ENCODE measurements at places on chromosomes 4 and X.

DNA sequence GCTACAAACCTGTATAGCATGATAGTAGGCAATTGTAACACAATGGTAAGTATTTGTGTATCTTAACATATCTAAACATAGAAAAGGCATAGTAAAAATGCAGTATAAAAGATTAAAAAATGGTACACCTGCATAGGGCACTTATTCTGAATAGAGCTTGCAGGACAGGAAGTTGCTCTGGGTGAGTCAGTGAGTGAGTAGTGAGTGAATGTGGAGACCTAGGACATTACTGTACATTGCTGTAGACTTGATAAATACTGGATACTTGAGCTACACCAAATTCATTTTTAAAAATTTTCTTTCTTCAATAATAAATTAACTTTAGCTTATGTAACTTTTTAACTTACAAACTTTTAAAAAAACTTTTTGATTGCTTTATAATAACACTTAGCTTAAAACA is 68.2 kb upstream of the MAML3 start:
- DNase-seq = peak; percentile 42

GRCh38 chrX:53452812-53453211 is 18.6 kb upstream of the HSD17B10 start:
- no peak for DNase-seq

DNA sequence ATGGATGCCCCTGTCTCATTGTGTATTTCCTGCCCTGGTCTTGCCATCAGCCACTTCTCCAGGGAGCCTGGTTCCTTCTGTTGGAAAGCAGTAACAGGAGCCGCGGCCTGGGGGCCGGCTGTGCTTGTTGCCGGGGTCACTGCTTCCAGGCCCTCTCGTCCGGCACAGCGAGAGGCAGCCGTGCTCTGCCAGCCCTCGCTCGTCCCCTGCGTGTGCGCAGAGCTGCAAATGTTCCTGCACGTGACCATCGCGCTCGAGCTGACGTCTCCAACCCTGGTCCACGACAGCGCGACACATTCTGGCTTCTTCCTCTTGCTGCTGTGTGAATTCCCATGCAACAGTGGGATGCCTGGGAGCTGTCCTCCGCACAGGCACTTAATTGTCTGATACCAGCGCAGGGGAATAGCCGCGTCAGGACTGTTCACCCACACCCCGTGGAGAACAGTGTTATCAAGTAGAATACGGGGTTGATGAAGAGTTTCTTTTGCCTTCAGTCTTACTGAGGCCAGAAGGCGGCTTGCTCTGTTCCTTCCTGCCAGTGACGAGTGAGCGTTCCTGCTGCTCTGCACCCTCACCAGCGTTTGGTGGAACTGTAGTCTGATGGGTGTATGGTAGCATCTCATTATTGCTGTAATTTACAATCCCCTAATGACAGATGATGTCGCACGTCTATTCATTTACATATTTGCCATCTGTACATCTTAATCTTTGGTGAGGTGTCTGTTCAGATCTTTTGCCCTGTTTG is 12.3 kb downstream of the PDE6B start:
- no peak for DNase-seq

GRCh38 chr4:168655182-168655581 is 158.3 kb downstream of the PALLD start:
- no peak for DNase-seq

DNA sequence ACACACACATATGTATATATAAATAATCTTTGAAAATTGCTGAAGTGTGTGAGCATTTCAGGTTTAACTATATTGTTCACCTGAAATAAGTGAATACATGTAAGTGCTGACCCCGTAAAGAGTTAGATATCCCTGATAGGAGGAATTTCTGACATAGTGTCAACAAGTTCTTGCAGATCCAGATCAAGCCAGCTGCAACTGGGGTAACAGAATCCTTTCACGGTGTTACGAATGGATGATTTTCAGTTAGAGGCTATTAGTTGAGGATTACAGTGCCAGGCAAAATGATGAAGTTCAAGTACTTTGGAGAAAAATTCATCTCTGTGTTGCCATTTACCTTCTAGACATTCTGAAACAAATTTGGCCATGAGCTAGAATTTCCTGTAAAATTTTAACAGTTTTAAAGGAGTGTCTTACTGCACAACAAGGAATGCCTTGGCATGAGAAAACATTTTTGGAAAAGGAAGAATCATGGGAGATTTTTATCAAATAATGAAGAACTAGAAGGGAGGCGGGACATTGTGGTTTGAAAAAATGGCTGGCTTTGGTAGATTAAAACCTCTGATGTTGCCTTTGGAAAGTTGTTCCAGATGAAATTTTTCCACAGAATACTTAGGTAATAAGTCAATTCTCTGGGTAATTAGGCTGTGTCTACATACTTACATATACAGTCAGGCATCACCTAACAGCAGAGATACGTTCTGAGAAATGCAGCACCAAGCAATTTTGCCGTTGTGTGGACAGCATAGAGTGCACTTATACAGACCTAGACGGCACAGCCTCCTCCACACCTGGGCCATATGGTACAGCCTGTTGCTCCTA is 84.4 kb upstream of the FAT1 start:
- peak; percentile 95 for DNase-seq

DNA sequence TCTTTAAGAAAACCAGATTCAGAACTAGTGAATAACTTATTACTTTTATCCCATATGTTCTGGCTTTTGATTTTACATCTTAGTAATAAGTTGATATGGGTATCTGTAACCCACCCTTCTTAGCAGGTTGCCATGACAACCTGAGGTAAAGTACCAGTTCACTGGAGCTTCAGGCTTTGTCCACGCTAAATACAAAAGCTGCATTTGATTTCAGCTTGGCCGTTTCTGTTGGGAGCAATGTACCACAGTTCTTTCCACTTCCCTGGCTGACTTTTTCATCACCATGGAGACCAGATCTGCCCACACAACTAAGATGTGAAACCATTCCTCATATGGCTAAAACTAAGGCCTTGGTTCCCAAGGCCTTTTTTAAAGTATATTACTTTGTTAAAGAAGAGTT is 26.1 kb downstream of the KLHL34 start:
- DNase-seq = peak; percentile 16

DNA sequence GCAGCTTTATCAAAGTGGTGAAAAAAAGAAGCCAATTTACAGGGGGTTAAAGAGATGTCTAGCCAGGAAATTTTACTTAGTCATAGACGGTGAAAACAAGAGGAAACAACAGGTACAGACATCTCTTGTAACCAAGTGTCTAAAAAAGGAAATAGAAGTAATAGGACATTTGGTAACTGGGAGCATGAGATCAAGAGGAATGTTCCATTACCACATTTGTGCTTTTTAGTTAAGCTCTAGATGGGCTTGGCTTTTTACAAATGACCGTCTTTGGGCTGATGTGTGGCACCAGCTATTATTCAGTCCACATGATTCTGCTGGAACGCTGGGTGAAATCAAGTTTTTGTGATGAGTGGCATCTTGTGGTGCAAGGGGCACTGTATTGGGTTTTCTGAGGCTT is 179.5 kb downstream of the SMIM20 start:
- no peak for DNase-seq
